ENCODE measurements at places on chromosomes 3 and 15.

- DNase-seq: no peak
Observed at GRCh38 chr15:62625429-62626033, 417.0 kb upstream of the TPM1 start.

- no peak for DNase-seq
Observed at GRCh38 chr3:38543586-38543985, 47.4 kb downstream of the EXOG start.

DNA sequence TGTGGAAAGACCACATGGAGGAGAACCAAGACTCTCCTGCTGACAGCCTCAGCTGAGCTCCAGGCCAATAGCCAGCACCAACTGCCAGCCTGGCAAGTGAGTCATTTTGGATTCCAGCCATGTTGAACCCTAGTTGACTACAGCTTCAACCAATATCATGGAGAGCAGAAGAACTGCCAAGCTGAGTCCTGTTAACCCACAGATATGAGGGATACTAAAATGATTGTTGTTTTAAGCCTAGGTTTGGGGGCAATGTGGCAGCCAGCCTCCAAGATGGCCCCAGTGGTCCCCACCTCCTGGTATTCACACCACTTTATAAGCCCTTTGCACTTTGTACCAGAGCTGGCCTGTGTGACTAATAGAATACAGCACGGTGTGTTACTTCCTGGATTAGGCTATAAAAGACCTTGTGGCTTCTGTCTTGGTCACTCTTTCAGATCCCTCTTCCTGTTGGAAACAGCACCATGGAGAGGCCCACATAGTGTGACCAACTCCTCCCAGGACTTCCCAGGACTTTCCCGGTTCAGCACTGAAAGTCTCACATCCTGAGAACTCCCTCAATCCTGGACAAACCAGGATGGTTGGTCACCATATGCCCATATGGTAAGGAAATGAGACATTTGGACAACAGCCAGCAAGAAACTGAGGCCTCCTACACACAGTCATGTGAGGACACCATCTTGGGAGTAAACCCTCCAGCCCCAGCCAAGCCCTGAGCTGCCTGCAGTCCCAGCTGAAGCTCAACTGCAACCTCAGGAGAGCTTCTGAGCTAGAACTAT, 32.4 kb upstream of the CDV3 start:
- no peak for DNase-seq

DNA sequence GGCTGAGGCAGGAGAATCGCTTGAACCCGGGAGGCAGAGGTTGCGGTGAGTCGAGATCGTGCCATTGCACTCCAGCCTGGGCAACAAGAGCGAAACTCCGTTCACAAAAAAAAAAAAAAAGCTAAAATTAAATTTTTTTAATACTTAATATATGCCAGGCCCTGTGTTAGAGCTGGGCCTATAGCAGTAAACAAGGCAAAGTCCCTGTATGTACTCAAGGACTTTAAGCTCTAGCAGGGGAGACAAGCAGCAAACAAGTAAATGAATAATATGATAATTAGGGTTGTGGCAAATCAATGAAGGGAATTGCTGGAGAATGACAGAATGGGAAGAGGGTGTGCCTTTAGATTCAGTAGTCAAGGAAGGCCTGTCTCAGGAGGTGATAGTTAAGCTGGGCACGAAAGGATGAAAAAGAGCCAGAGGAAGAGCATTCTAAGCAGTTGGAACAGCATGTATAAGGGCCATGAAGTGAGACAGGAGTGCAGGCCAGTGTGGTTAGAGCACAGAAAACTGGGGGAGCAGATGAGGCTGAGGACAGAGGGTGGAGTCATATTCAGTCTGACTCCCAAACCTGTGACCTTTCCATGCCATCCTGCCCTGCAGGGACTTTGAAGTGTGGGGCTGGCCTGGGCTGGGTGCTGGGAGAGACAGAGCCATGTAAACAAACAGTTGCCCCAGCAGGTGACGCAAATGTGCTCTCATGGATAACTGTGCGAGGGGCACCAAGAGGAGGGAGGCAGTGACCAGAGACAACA, 6.6 kb upstream of the RAF1 start:
- no peak for DNase-seq

DNA sequence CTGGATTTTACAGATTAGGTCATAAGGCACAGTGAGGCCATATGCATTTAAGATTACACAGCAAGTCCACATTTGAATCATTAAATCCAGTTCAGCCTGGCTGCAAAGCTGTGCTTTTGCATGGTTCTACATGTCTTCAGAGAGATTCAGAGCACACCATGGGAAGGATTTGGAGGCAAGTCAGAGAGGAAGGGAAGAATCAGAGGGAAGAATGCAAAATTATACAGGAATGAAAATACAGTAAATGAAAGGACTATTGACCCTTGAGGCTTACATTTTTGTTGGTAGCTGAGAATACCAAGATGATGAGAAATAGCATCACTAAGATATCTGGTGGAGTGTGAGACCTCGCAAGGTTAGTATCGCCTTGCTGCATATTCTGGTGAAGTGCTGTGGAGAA, 13.9 kb downstream of the FILIP1L start:
- no peak for DNase-seq

- DNase-seq: no peak
Observed at GRCh38 chr15:92541291-92542200, 114.0 kb downstream of the FAM174B start.

GRCh38 chr3:52650439-52650838, 35.3 kb downstream of the PBRM1 start:
- DNase-seq: no peak

GRCh38 chr3:184242297-184242685, 6.5 kb downstream of the ALG3 start:
- no peak for DNase-seq

GRCh38 chr15:39204031-39204430, 376.8 kb upstream of the THBS1 start:
- no peak for DNase-seq

GRCh38 chr3:195761567-195762248, 40.9 kb downstream of the MUC20 start:
- no peak for DNase-seq

DNA sequence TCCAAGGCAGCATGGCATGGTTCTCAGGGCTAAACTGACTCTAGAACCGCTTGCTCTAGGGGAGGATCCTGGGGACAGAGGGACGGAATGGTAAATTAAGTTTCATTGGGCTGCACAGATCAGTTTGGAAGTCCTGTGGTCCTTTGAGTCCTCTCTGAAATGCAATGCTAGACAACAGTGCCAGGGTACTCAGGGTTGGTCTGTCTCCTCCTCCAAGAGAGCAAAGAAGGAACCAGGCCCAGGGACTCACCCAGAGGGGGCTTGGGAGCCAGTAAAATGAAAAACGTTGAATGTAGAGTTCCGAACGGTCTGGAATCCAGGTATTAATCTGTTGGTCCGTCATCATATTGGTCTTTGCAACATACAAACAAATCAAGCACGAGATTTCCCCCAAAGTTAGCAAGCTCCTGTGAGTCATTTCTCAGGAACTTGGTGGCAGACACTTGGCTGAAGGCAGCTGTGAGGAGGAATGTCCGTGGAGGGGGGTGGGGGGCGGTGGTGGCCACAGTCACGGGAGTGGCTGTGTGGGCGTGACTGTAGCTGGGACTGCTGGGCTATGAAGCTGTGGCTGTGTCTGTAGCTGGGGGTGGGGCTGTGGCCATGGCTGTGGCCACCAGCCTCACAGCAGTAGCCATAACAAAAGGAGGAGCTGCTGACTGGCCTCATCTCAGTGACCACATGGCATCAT, 361.0 kb downstream of the SHQ1 start:
- DNase-seq: no peak

- DNase-seq: no peak
Observed at GRCh38 chr3:71956716-71957115, 171.8 kb upstream of the PROK2 start.

GRCh38 chr3:22098021-22098420, 347.0 kb upstream of the ZNF385D start:
- no peak for DNase-seq

DNA sequence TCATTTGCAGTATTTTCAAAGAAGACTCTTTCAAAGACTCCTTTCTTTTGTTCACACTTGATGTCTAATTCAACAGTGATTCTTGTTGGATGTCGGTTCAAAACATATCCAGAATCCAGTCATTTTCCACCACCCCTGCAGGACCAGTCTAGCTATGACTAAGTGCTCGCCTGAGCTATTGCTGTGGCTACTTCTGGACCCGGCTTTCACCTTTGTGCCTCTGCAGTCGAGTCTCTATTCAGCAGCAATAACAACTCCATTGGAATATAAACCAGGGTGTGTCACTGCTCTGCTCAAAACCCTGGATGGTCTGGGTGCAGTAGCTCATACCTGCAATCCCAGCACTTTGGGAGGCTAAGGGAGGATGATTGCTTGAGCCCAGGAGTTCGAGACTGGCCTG, 55.0 kb downstream of the PRICKLE2 start:
- no peak for DNase-seq

DNA sequence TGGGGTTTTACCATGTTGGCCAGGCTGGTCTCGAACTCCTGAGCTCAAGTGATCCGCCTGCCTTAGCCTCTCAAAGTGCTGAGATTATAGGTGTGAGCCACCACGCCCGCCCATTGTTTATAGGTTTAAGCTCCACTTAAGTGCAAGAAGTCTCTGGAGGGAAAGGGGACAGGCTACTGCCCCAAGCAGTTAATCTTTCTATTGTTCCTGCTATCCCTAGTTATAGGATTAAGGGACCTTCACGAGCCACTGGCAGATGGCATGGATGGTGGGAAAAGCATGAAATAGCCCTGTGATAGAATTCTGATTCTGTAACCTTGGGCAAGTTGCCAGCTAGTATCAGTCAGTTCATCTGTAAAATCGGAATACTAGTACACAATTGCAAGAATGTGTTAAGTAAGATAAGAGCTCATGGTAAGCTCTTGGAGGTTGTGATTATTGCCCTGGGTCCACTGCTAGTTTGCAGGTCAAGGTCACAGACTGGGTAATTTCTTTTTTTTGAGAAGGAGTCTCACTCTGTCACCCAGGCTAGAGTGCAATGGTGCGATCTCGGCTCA, 5.3 kb upstream of the RBPMS2 start:
- no peak for DNase-seq

DNA sequence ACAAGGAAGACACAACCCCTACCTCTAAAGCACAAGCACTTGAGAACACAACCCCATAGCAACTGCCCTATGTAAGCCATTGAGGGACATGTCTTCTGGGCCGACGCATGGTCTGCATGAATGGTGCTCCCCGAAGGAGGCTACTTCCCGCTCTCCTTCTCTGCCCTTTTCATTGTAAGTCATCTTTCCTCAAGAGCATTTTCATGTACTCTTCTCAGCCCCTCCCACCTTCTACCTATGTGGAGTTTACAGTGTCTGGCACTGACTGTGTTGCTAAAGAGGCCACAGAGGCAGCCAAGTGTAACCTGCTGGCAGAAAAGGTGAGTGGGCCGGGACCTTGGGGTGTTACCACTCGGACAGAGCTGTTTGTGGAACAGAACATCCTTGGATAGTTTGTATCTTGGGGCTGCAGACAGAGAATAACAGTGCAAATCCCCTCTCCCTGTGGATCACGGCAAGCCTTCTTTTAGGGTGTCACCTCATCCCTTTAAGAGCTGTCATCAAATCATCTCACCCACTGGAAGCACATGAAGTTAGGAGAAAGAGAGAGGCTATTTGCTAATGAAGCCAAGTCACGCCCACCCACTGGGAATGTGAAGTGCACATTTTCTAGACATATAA, 5.6 kb downstream of the AHSG start:
- peak; percentile 36 for DNase-seq

DNA sequence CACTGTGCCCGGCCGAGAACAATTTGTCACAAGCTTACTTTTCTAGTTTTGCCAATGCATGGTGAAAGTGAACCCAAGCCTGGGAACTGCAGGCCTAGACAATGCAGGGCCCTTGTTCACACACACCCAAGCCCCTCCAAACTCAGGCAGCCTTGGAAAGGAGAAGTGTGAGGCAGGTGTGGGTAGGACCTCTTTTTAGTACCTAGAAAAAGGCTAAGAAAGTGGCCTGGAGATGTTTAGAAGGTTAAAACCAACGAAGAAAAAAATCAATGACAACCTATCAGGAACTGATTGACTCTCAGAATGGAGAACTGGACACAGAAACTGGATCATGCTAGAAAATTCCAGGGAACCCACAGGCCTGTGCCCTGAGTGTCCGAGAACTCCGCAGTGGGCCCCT, 18.8 kb downstream of the IDH2 start:
- no peak for DNase-seq

GRCh38 chr3:10570196-10570946, 65.0 kb upstream of the ATP2B2 start:
- no peak for DNase-seq

Measured in NCI-H187 (cell line).